ENCODE measurements at places on chromosomes 13 and 19. TPM values are rescaled to one million over a fixed set of nuclear protein-coding genes. Genes with fewer than 3 reads are reported as not detected.

DNA sequence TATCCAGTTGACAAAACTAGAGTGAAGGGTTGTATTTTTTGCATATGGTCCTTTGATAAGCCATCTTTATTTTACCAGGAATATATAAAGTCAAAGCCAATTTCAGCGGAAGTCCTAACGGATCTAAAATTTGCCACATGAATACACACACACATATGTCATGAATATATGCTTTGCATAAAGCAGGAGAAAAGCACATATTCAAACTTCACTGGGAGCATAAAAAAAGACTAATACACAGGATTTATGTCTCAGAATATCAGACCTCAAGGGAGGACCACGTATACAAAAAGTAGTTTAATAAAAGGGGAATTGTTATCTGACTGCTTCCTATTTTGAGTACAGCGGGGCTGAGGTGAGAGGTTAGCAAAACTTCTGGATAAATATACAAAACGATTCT, 308.7 kb downstream of the PCDH9 start:
- H3K4me3 ChIP-seq: no peak overlapping the region
- no peak for DNase-seq
- no peaks in the 10 kb centered on the region for H3K36me3 ChIP-seq
- H3K4me1 ChIP-seq: peaks cover 5% of the 10 kb centered on the region
- H3K27me3 ChIP-seq: no peaks in the 10 kb centered on the region

DNA sequence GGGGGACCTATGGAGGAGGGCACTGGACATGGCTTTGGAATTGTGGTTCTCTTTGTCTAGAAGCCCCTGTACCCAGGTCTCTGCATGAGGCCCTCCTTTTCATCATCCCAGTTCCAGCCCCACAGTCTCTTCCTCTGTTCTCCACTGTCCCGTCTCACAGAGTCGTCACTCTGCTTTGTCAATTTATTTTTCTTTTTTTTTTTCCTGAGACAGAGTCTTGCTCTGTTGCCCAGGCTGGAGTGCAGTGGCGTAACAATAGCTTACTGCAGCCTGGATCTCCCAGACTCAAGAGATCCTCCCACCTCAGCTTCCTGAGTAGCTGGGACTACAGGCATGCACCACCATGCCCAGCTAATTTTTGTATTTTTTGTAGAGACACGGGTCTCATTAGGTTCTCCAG, 619 bp upstream of the EXOC3L2 start:
- DNase-seq: no peak
- H3K27me3 ChIP-seq: peaks cover 15% of the 10 kb centered on the region
- H3K4me3 ChIP-seq: no peak overlapping the region
- H3K27ac ChIP-seq: no peak overlapping the region
- peaks cover 9% of the 10 kb centered on the region for H3K4me1 ChIP-seq
- H3K36me3 ChIP-seq: no peaks in the 10 kb centered on the region

GRCh38 chr19:40510526-40511115, 43.8 kb downstream of the SPTBN4 start:
- peaks cover 45% of the 10 kb centered on the region for H3K27me3 ChIP-seq
- no peaks in the 10 kb centered on the region for H3K36me3 ChIP-seq
- no peak overlapping the region for H3K27ac ChIP-seq
- H3K4me1 ChIP-seq: peaks cover 2% of the 10 kb centered on the region
- H3K4me3 ChIP-seq: no peak overlapping the region
- DNase-seq: no peak

- H3K27ac ChIP-seq: no peak overlapping the region
- peaks cover 34% of the 10 kb centered on the region for H3K4me1 ChIP-seq
- H3K27me3 ChIP-seq: no peaks in the 10 kb centered on the region
- H3K36me3 ChIP-seq: peaks cover 99% of the 10 kb centered on the region
Observed at GRCh38 chr19:35162471-35163326, 8.2 kb downstream of the FXYD5 start.

- H3K4me3 ChIP-seq: no peak overlapping the region
- H3K27ac ChIP-seq: no peak overlapping the region
- no peaks in the 10 kb centered on the region for H3K27me3 ChIP-seq
Observed at GRCh38 chr13:80035096-80035495, 305.8 kb downstream of the SPRY2 start.

DNA sequence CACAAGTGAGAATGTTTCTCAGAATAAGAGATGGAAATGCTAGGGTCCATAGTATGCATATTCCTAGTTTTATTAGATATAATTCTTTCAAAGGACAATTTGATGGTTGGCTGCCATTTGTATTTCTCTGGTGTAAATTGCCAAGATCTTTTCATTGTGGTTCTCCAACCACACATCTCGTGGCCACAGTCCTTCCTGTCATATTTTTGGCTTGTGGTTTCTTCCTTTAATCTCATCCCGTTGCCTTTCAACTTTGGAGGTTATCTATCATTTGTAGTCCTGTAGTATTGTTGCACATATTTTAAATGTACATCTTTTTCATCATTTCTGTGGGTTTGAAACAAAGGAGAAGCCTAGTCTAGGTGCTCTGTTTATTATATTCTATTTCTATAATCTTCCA, 61.2 kb downstream of the WASF3 start:
- DNase-seq: no peak
- H3K4me3 ChIP-seq: no peak overlapping the region
- peaks cover 11% of the 10 kb centered on the region for H3K27me3 ChIP-seq
- H3K4me1 ChIP-seq: no peaks in the 10 kb centered on the region
- no peak overlapping the region for H3K27ac ChIP-seq

DNA sequence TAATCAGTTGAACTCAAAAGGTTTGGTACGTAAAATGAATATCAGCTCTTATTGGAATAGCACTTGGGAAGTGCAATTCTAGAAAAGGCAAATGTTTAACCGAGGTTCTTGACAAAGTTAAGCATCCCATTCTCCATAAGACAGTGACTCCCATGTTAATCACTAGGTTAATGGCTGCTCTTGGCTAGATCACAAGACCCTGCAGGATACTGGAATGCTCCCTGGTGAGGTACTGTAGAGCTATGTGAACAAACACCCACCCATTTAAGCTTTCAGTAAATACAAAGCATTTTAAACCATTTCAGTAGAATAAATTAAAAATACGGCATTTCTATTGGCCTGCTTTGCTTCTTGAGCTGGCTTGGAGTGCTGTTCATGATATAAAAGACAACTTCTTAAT, 56.5 kb downstream of the TDRD3 start:
- no peaks in the 10 kb centered on the region for H3K27me3 ChIP-seq
- H3K4me3 ChIP-seq: no peak overlapping the region
- no peak for DNase-seq
- H3K27ac ChIP-seq: no peak overlapping the region
- no peaks in the 10 kb centered on the region for H3K4me1 ChIP-seq
- peaks cover 10% of the 10 kb centered on the region for H3K36me3 ChIP-seq

GRCh38 chr13:113295776-113296175, 1.3 kb upstream of the LAMP1 start:
- peaks cover 47% of the 10 kb centered on the region for H3K4me1 ChIP-seq
- no peak for DNase-seq
- H3K27me3 ChIP-seq: peaks cover 24% of the 10 kb centered on the region

GRCh38 chr13:46106839-46107371, 2.1 kb upstream of the CPB2 start:
- no peak for DNase-seq
- H3K36me3 ChIP-seq: no peaks in the 10 kb centered on the region
- peaks cover 8% of the 10 kb centered on the region for H3K4me1 ChIP-seq
- peaks cover 18% of the 10 kb centered on the region for H3K27me3 ChIP-seq
- no peak overlapping the region for H3K4me3 ChIP-seq
- H3K27ac ChIP-seq: no peak overlapping the region

- H3K4me3 ChIP-seq: no peak overlapping the region
- H3K27ac ChIP-seq: peak overlapping the region; percentile 92
- H3K27me3 ChIP-seq: no peaks in the 10 kb centered on the region
- no peaks in the 10 kb centered on the region for H3K36me3 ChIP-seq
- DNase-seq: no peak
Observed at GRCh38 chr19:42467183-42467760, 24.5 kb upstream of the CXCL17 start.

Gene QPCTL
- total RNA-seq: 19.3 TPM

Gene ACER1
- not detected for total RNA-seq

Gene FFAR3
- not detected for total RNA-seq

Measured in activated B cell treated with CpG ODN at 0.5 μM for 24 hours (primary cell).